HAP-1 (cell line): ENCODE measurements at places on chromosomes 4 and X.

DNA sequence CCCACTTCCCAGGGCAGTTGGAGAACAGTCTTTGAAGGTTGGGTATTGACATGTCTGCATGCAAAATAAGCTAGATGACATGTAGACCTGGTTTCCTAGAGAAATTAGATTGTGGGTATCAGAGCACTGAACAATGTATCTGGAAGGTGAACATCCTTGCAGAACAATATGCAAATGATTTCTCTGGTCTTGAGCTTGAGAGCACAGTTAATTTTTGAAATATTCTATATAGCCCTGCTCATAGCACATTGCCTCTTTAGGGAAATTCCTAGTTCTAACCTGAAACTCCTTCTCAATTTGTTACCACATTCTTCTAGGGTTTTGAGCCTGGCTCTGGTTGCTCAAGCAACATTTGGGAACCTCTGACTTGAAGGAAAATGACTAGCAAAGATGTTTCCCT is 41.6 kb upstream of the LAS1L start:
- no peak for DNase-seq

- DNase-seq, result no peak
Observed at GRCh38 chr4:154562697-154563254, at the start of gene FGB. Gene FGB (plus strand): TSS chr4:154563011. CDS start chr4:154563019, 8 bp downstream.

DNA sequence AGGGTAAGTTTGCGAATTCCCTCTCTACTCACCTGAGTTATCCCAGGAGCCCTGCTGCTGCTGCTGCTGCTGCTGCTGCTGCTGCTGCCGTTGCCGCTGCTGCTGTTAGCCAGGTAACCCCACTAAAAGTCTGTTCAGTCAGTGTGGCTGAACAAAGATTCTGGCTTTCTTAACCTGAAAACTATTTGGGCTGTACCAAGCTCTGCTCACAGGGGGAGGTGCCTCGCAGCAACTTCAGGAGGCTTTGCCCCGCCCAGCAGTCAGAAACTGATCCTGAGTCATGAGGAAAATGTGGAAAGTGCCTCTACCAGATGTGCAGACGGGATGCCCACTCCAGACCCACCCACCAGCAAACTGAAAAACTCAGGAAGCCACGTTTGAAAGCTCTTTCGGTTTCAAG is at the start of gene CAPN6:
Gene CAPN6 (minus strand): TSS at position 145 of the 400 bp plus-strand sequence. CDS start 6,547 bp downstream, outside the sequence.
- peak; percentile 32 for DNase-seq

GRCh38 chr4:121736735-121737351 is 28.1 kb downstream of the SMIM43 start:
- DNase-seq, result peak; percentile 67

GRCh38 chr4:39287223-39287622 is 78.9 kb downstream of the RFC1 start:
- DNase-seq, result no peak

- DNase-seq, result no peak
Observed at GRCh38 chrX:115318139-115318538, 28.6 kb downstream of the LUZP4 start.
